NCI-H1436 (cell line): ENCODE measurements at places on chromosomes 1 and 21.

DNA sequence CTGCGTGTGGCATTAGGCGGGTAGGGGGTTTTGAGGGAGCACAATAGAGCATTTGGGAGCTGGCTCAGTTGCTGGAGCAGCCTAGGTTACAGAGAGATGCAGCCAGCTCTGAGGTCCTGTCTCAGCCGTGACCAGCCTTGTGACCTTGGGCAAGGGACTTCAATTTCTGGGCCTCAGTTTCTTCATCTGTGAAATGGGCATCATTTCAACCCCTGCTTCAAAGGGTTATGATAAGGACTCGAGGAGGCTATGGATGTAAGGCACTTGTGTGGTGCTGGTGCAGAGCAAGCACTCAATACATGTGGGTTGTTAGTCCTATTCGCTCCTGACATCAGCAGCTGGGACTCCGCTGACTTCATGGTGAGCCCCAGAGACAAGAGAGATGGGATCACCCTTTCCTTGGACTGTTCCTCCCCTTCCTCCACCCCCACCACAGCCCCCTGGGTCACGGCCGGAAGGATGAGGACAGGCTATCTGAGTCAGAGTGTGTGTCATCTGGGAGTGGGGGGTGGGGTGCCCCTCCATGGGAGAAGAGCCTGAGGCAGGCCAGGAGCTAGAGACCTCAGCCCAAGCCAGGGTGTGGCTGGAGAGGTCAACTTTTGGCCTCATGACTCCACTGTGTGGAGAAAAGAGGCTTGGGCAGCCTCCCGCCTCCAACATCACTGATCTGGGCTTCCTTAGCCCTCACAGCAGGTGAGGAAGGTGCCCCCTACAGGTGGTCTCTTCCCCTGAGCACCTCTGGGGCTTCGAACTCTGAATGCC lies 71.4 kb upstream of the ZBTB40 start:
- no peak for DNase-seq

DNA sequence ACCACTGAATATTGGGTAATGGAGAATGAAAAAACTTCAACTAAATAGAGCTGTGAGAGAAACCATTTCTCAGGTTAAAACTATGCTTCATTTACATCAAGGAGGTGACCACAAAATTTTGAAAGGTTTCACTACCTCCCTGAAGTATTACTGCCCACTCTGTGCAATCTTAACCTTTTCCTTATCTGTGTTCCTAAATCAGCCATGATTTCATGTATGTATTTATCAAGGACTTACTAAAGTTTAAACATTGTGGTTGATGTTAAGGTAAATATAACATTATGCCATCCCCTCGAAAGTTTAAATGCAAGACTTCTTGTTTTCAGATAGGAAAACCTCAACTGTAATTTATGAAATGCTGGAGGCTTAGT lies 84.4 kb downstream of the CLEC20A start:
- DNase-seq: no peak

DNA sequence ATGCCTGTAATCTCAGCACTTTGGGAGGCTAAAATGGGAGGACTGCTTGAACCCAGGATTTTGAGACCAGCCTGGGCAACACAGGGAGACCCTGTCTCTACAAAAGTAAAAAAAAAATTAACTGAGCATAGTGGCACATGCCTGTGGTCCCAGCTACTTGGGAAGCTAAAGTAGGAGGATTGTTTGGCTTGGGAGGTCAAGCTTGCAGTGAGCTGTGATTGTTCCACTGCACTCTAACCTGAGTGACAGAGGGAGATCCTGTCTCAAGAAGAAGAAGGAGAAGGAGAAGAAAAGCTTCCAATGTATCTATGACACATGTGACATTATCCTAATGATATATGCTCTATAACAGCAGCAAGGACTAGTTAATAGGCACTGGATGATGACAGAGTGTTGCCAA lies 20.1 kb upstream of the ARHGAP29 start:
- no peak for DNase-seq

GRCh38 chr1:225631021-225631663 lies 21.8 kb downstream of the ENAH start:
- no peak for DNase-seq

GRCh38 chr1:29876441-29876840 lies 640.1 kb downstream of the PTPRU start:
- no peak for DNase-seq

- DNase-seq: peak; percentile 36
Observed at GRCh38 chr1:235160383-235160956, 580 bp downstream of the RBM34 start.

DNA sequence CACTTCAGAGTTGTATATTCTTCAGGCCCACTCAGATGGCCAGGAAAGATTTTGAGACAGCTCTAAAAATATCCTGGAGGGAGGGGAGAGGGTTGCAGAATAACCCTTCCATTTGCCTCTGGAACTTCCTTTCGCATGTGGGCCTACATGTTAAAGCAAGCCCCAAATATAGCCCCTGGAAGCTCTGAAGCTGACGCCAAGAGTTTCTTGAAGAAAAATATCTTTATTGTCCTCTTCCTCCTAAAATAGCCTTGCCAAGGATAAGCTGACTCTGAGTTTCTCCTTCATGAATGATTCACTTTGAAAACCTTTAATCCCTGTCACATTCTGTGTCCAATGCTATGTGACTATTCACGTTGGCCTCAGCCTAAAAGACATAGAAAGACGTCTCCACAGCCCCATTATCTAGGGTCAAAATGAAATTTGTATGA lies 6.4 kb downstream of the C1orf116 start:
- no peak for DNase-seq

DNA sequence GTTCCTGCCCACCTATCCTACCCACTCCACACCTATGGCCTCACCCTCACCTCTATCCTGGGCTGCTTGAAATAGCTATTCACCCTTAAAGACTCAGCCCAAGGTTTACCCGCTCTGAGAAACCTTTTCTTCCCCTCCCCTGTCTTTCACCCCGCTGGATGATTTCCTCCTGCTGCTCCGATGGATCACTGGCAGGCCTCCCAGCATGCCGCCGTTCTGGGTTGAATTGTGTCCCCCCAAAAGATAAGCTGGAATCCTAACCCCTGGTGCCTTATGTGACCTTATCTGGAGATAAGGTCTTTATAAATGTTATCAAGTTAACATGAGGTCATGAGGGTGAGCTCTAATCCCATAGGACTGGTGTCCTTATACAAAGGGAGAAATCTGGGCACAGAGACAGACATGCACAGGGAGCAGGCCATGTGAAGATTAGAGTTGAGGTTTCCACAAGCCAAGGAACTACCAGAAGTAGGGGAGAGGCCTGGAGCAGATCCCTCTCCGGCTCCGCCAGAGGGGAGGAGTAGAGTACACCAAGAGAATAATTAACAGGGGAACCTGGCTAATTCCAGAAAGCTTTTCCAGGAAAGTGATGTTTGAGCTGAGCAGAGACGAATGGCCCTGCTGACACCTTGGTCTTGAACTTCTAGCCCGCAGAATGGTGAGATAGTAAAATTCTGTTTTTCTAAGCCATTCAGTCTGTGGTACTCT lies 110.0 kb upstream of the SERBP1 start:
- DNase-seq: no peak

DNA sequence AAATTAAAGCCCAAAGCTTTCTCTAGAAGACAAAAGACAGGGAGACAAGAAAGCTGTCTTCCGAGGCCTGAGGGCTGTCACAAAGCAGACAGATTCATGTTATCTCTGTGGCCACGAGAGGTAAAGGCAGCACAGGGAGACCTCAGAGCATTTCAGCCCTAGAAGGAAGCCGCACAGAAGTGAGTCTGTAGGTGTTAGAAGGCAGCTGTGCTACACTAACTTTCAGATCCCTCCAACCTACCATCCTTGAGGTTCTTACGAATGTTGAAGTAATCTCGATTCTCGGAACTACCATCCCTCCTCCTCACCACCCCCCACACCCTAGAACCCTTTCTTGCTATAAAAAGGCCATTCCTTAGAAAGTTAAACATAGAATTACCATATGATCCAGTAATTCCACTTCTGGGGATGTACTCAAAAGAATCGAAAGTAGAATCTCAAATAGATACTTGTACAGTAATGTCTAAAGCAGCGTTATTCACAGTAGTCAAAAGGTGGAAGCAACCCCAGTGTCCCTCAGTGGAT lies 21.5 kb upstream of the LYST start:
- DNase-seq: no peak

GRCh38 chr1:16925635-16926490 lies 4.1 kb downstream of the CROCC start:
- DNase-seq: no peak

DNA sequence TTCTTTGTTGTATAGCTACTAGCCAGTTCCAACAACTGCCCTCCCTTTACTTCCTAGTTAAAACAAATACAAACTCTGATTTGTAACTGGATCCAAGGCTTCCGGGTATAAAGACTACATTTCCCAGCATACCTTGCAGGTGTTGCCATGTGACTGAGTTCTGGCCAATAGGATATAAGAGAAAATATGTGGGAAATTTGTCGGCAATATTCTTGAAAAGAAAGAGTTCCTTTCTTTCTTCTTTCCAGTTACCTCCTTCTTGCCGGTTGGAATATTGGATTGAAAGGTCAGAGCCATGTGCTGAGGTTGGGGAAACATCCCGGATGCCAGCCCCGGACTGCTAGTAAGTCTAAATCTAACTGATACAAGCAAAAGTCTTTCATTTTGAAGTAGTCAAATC lies 23.0 kb upstream of the ZBTB40 start:
- DNase-seq: no peak

DNA sequence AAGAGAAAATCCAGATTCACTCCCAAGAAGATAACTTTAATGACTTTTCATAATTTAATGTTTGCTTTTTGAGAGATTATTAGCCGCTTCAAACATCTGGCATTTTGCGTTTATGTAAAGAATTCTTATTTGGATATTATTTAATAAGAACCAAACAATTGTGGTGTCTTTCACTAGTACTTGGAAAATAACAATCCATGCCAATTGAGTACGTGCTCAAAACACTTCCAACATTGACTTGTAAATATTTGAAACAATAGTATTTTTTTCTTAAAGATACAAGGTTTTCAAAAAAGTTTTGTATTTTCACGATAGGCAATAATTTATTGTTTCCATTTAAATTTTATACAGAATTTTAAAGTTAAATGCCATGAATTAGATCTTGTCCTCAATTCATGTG lies 498.7 kb downstream of the AMY1C start:
- DNase-seq: no peak

- peak; percentile 60 for DNase-seq
Observed at GRCh38 chr1:26529655-26530409, at the start of gene RPS6KA1. Gene RPS6KA1, plus strand, starts transcription at chr1:26529761. Its CDS starts 160 bp downstream, at chr1:26529921.

DNA sequence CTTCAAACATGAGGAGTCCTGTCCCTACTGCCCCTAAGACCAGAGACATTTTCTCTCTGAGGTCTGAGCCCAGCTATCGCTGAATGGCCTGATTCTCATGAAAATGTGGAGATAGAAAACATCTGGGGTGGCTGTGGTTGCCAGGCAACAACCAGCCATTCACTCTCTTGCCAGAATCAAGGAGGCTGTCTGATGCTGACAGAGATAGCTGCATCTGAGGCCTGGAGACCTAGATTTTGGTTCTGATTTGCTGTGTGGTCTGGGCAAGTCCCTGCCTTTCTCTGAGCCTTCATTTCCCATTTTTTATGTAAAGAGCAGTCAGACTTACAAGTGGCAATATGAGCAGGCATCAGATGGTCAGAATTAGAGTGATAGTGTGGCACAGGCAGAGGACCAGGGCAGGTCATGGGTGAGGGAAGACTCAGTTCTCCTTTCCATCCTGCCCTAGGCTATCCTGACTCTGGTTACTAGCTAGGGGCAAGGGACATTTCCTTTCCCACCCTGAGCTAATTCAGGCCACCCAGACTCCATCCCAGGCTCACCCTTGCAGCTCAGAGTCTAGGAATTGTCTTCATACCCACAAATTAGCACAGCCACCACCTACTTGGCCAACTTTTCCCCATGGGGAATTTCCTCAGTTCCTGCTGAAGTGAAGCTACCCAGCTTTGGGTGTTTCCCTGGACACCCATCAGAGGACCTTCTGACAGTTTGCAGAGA lies 20.0 kb upstream of the RNF19B start:
- no peak for DNase-seq

GRCh38 chr1:58922302-58923089 lies 138.6 kb upstream of the JUN start:
- DNase-seq: no peak

DNA sequence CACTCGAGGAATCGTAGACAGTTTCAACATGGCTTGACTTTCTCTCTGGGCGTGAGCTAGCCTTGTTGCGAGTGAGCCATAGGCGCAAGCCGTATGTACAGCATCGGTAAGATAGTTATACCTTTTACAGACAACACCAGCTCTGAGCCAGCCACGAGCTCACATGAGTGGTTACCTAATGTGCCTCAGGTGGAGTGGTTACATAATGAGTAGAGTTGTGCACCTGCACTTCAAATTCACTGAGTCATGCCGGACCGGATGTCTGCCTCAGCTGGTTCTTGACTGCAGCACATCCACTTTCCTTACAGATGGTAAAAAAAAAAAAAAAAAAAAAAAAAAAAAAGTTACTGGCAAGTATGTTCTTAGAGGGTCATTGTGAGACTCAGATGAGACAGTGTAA lies 360.4 kb upstream of the NR5A2 start:
- no peak for DNase-seq

GRCh38 chr1:37471345-37472231 lies 2.8 kb upstream of the ZC3H12A start:
- no peak for DNase-seq

- no peak for DNase-seq
Observed at GRCh38 chr1:69967245-69967766, 238.1 kb downstream of the LRRC40 start.

DNA sequence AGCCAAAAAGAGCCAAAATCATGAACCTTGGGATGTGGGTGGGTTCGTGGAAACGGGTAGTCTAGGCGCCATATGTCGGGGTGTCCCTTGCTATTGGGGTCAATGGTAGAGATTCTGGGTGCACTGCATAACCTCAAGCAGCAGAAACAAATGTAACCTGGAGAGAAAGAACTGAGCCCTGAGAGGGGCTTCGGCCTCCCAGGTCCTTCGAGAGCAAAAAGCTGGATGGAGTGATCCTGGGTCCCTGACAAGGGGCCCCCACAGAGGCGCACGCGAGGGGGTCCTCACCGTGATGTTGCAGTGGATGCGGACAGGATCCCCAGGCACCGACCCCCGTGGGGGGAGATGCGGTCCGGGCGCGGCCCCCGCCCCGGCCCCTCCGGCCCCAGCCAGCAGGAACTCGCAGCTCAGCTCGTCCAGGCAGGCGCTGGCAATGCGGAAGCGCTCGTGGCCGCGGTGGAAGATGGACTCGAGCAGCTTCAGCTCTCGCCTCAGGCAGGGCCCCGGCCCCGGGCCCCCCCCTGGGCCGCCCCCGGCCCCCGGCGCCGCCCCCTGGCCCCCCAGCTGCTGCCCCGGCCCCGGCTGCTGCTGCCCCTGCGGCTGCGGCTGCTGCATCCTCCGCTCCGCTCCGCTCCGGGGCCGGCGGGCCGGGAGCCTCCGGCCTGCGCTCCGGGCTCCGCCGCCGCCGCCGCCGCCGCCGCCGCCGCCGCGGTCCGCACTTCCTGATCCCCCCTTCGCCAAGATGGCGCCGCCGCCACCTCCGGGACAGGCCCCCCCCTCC lies at the start of gene UBE2Q1:
Gene UBE2Q1, minus strand, starts transcription at position 724 of the 781 bp plus-strand sequence. Its CDS starts 109 bp downstream, at position 615.
- DNase-seq: no peak

GRCh38 chr1:56135069-56135863 lies 444.1 kb downstream of the PLPP3 start:
- no peak for DNase-seq
